ENCODE measurements at places on chromosomes 5 and 9.

- H3K4me1 ChIP-seq = peaks cover 5% of the 10 kb centered on the region
- no peak overlapping the region for H3K27ac ChIP-seq
- DNase-seq = no peak
- H3K4me3 ChIP-seq = no peak overlapping the region
- no peaks in the 10 kb centered on the region for H3K27me3 ChIP-seq
Measured at GRCh38 chr5:178069909-178070308, 43.4 kb upstream of the N4BP3 start.

GRCh38 chr5:6194906-6195612 lies 183.3 kb downstream of the MED10 start:
- 0 out of 2 replicates have a peak overlapping the region, but pooled peaks have one; percentile 0 for H3K4me3 ChIP-seq
- no peak overlapping the region for H3K27ac ChIP-seq
- H3K27me3 ChIP-seq = no peaks in the 10 kb centered on the region
- H3K36me3 ChIP-seq = no peaks in the 10 kb centered on the region
- no peak for DNase-seq

GRCh38 chr5:178587763-178588611 lies 2.2 kb downstream of the COL23A1 start:
- peaks cover 3% of the 10 kb centered on the region for H3K27me3 ChIP-seq
- no peak overlapping the region for H3K4me3 ChIP-seq
- no peaks in the 10 kb centered on the region for H3K36me3 ChIP-seq
- no peak overlapping the region for H3K27ac ChIP-seq

DNA sequence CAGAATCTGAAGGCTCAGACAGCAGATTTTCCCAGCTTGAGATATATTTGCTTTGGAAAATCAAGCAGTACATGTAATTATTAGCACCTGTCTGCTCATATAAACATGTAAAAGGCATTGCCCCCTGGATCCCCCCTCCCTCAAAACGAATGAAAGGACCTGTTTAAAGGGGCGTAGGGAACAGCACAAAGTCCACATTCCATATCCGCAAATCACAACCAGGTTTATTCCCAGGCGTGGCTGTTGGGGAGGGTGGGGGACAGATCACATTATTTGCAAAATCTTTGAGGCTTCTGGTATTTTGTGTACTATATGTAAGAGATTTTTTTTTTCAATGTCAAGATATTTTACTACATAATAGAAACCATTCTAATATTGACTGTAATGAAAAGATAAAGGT lies 8.7 kb upstream of the MRPS2 start:
- no peak for DNase-seq
- no peaks in the 10 kb centered on the region for H3K36me3 ChIP-seq
- H3K27ac ChIP-seq = no peak overlapping the region
- H3K4me3 ChIP-seq = no peak overlapping the region
- H3K27me3 ChIP-seq = no peaks in the 10 kb centered on the region

- peaks cover 2% of the 10 kb centered on the region for H3K36me3 ChIP-seq
- H3K4me3 ChIP-seq = no peak overlapping the region
- H3K27me3 ChIP-seq = no peaks in the 10 kb centered on the region
- H3K27ac ChIP-seq = no peak overlapping the region
- no peaks in the 10 kb centered on the region for H3K4me1 ChIP-seq
- DNase-seq = no peak
Measured at GRCh38 chr5:55286411-55286933, 21.0 kb downstream of the DHX29 start.

- no peaks in the 10 kb centered on the region for H3K4me1 ChIP-seq
- H3K27ac ChIP-seq = no peak overlapping the region
- no peak overlapping the region for H3K4me3 ChIP-seq
- peaks cover 43% of the 10 kb centered on the region for H3K36me3 ChIP-seq
- DNase-seq = no peak
Measured at GRCh38 chr9:123131258-123131657, 97.8 kb downstream of the GPR21 start.

DNA sequence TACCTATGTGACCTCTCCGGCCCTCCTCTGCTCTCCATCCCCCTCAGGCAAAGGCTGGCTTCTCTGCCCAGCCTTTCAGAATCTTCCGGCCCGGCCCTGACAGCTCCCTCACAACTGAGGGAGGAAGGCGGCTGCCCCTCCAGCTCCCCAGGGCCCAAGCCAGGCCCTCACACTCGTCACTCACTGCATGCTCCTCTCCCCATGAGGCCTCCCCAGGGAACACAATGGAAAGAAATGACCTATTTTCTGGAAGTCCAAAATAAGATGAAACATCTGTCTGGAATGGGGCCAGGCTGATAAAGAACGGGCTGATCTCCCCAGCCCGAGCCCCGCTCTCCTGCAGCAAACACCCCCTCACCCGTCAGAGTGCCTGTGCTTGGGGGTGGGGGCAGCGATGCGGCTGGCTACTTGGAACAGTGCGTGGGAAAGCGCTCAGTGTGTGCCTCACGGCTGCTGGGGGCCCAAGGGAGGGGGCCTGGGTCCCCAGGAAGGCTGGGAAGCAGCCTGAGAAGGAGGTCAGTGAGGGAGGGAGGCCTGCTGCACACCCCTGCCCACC lies 11.3 kb downstream of the PDGFRB start:
- DNase-seq = no peak
- no peaks in the 10 kb centered on the region for H3K36me3 ChIP-seq
- no peaks in the 10 kb centered on the region for H3K27me3 ChIP-seq
- no peak overlapping the region for H3K4me3 ChIP-seq

- H3K4me3 ChIP-seq = no peak overlapping the region
- H3K27ac ChIP-seq = no peak overlapping the region
- H3K36me3 ChIP-seq = peaks cover 5% of the 10 kb centered on the region
- no peak for DNase-seq
- H3K27me3 ChIP-seq = no peaks in the 10 kb centered on the region
Measured at GRCh38 chr9:127493592-127494303, 42.4 kb downstream of the LRSAM1 start.

DNA sequence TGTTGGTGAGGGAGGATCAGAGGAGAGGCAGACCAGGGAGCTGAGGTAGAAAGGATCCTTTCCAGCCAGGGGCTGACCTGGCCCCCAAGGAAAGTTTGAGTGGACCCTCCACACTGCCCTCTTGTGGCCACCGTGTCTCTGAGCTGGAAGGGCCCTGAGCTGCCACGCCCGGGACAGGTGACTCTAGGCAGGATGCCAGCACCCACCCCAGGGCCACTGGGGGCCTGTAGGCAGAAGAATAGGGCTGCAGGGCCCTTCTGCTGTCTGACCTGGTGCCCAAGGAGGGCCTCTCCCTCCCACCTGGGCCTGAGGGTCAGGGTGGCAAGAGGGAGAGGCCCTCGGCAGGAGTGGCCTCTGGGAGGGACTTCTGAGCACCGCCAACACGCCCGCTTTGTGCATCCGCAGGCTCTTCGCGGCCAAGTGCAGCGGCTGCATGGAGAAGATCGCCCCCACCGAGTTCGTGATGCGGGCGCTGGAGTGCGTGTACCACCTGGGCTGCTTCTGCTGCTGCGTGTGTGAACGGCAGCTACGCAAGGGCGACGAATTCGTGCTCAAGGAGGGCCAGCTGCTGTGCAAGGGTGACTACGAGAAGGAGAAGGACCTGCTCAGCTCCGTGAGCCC lies 76.8 kb downstream of the LMX1B start:
- no peak for DNase-seq
- peaks cover 3% of the 10 kb centered on the region for H3K27me3 ChIP-seq
- no peak overlapping the region for H3K27ac ChIP-seq
- H3K36me3 ChIP-seq = no peaks in the 10 kb centered on the region
- no peaks in the 10 kb centered on the region for H3K4me1 ChIP-seq

- peaks cover 14% of the 10 kb centered on the region for H3K4me1 ChIP-seq
- H3K36me3 ChIP-seq = no peaks in the 10 kb centered on the region
- no peak for DNase-seq
- no peak overlapping the region for H3K4me3 ChIP-seq
Measured at GRCh38 chr5:158895588-158895987, 204.1 kb downstream of the EBF1 start.

- H3K36me3 ChIP-seq = no peaks in the 10 kb centered on the region
- DNase-seq = no peak
- no peaks in the 10 kb centered on the region for H3K4me1 ChIP-seq
- H3K27ac ChIP-seq = no peak overlapping the region
- H3K4me3 ChIP-seq = no peak overlapping the region
- no peaks in the 10 kb centered on the region for H3K27me3 ChIP-seq
Measured at GRCh38 chr9:11107196-11107595, 494.4 kb upstream of the PTPRD start.

GRCh38 chr9:134369416-134370212 lies 43.4 kb downstream of the RXRA start:
- no peaks in the 10 kb centered on the region for H3K27me3 ChIP-seq
- no peaks in the 10 kb centered on the region for H3K4me1 ChIP-seq
- no peak overlapping the region for H3K27ac ChIP-seq
- no peak for DNase-seq

- DNase-seq = no peak
- no peaks in the 10 kb centered on the region for H3K36me3 ChIP-seq
- no peak overlapping the region for H3K4me3 ChIP-seq
- peaks cover 4% of the 10 kb centered on the region for H3K4me1 ChIP-seq
- H3K27me3 ChIP-seq = no peaks in the 10 kb centered on the region
Measured at GRCh38 chr5:115384587-115385375, 88.3 kb upstream of the CCDC112 start.

GRCh38 chr9:33425128-33425533 lies 22.3 kb downstream of the AQP3 start:
- no peak overlapping the region for H3K4me3 ChIP-seq
- DNase-seq = no peak
- H3K36me3 ChIP-seq = no peaks in the 10 kb centered on the region
- H3K27me3 ChIP-seq = no peaks in the 10 kb centered on the region

- no peak overlapping the region for H3K27ac ChIP-seq
- H3K27me3 ChIP-seq = peaks cover 10% of the 10 kb centered on the region
- H3K4me1 ChIP-seq = peaks cover 40% of the 10 kb centered on the region
- no peaks in the 10 kb centered on the region for H3K36me3 ChIP-seq
- DNase-seq = no peak
- H3K4me3 ChIP-seq = no peak overlapping the region
Measured at GRCh38 chr9:114693248-114693855, 11.4 kb upstream of the TEX48 start.

DNA sequence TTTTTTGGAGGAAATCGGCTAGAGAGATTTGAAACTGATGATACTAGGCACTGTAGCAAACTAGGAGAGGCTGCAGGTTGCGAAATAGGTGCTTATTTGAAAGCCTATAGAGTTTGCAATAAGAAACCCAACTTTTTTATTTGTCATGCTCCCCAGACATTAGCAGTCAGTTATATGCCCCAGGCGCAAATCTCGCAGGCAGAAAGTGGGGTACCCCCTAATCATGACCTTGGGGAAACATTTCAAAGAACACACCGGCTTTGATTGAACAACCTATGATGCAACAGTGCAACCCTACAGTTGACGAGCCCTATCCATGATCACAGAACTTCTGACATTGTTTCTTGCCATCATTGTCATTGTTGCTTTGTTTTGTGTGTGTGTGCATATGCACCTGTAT lies 510.5 kb downstream of the RAB3C start:
- no peak overlapping the region for H3K4me3 ChIP-seq
- H3K27me3 ChIP-seq = no peaks in the 10 kb centered on the region

- no peak overlapping the region for H3K27ac ChIP-seq
- no peaks in the 10 kb centered on the region for H3K4me1 ChIP-seq
- H3K4me3 ChIP-seq = no peak overlapping the region
- H3K36me3 ChIP-seq = peaks cover 2% of the 10 kb centered on the region
Measured at GRCh38 chr9:93656426-93657239, 80.2 kb downstream of the PHF2 start.

GRCh38 chr5:141529873-141530272 lies 41.0 kb downstream of the PCDHGC5 start:
- H3K27me3 ChIP-seq = no peaks in the 10 kb centered on the region
- DNase-seq = no peak
- peaks cover 9% of the 10 kb centered on the region for H3K36me3 ChIP-seq
- H3K27ac ChIP-seq = peak overlapping the region; percentile 23
- H3K4me1 ChIP-seq = peaks cover 34% of the 10 kb centered on the region

DNA sequence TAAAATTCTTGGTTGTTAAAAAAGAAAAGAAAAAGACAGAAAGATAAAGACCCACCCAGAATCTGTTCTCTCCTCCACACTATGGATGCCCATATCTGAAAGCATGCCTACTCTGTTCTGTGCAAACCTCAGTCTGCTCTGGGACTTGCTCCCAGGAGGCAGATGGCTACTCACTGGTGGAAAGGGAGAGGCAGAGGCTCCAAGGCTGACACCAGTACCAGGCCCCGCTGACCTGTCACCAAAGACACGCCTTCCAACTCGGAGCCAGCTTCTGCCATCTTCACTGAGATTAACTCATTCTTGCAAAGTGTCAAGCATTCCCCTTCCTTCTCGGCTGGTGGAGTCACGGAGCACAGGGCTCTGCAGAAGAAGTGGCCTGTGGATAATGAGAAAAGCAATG lies 21.6 kb downstream of the SH3TC2 start:
- no peaks in the 10 kb centered on the region for H3K4me1 ChIP-seq
- H3K4me3 ChIP-seq = no peak overlapping the region
- H3K27ac ChIP-seq = no peak overlapping the region

GRCh38 chr9:34580358-34580757 lies 9.2 kb downstream of the CNTFR start:
- H3K27ac ChIP-seq = no peak overlapping the region
- DNase-seq = no peak
- peaks cover 27% of the 10 kb centered on the region for H3K27me3 ChIP-seq

DNA sequence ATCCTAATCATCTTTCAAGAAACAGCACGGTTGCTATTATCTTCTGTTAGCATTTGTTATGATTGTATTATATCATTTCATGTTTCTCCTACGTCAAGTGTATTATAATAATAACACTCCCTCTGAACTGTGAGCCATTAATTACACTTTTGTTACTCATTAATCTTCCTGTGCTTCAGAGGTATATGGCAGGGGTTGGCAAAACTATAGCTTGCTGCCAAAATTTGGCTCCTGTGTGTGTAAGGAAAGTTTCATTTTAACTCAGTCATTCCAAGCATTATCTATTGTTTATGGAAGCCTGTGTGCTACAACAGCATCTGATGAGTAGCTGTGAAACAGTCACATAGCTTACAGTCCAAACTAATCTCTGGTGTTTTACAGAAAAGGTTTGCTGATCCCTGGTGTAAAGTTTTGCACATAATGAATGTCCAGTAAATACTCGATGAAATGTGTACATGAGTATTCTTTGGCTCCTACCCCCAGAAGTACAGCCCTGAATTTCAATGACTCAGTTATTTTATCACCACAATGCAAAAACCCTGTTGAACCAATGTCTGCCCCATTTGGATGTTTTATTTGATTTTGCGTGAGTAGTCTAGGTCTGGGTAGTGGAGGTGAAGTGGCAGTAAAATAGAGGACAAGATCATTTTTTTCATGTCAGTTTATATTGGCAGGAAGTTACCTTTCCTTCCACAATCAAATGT lies 648.2 kb downstream of the MAT2B start:
- no peak overlapping the region for H3K4me3 ChIP-seq
- no peak overlapping the region for H3K27ac ChIP-seq
- no peaks in the 10 kb centered on the region for H3K36me3 ChIP-seq
- H3K27me3 ChIP-seq = no peaks in the 10 kb centered on the region
- H3K4me1 ChIP-seq = no peaks in the 10 kb centered on the region
- no peak for DNase-seq
